Globus pallidus (tissue), 1 donor: ENCODE measurements at places on chromosomes 7 and 10.

GRCh38 chr10:95821720-95822119 lies 65.8 kb downstream of the ENTPD1 start:
- DNase-seq = no peak

- no peak for DNase-seq
These were observed 291.1 kb downstream of the ZNF248 start for GRCh38 chr10:37566332-37566731.

GRCh38 chr7:75722373-75722772 lies 16.4 kb downstream of the HIP1 start:
- DNase-seq = no peak

GRCh38 chr10:110402077-110402416 lies 95.7 kb upstream of the DUSP5 start:
- DNase-seq = no peak

- no peak for DNase-seq
These were observed 33.9 kb downstream of the PTER start for GRCh38 chr10:16470747-16471146.

GRCh38 chr7:40058636-40059035 lies 75.8 kb downstream of the MPLKIP start:
- no peak for DNase-seq

DNA sequence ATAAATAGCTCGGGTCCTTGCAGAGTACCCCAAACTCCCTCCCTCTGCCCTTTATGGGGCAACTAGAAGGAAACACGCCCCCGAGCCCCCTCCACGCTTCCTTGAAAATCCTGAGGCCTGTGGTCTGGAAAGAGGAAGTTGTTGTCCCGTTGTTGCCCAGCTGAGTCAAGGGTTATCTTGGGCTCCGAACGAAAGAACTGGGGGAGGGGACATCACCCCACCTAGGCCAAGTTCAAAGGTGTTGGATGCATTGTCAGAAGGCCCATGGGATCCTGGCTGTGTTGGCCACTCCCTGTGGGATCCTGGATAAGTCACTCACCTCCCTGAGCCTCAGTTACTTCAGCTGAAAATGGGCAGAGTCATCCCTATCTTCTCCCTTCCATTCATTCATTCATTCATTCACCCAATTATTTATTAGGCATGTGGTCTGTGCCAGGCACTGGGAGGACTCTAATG lies at the start of gene CCL24:
Gene CCL24 (minus strand): TSS at position 26 of the 456 bp plus-strand sequence. CDS start 91 bp downstream, outside the sequence.
- DNase-seq = no peak

GRCh38 chr10:77887631-77888355 lies 38.8 kb downstream of the DLG5 start:
- DNase-seq = peak; percentile 42

GRCh38 chr7:34821932-34822558 lies 164.0 kb downstream of the NPSR1 start:
- no peak for DNase-seq

GRCh38 chr7:921071-921461 lies 33.4 kb downstream of the ADAP1 start:
- no peak for DNase-seq

GRCh38 chr7:106978425-106979420 lies 65.8 kb upstream of the PRKAR2B start:
- no peak for DNase-seq

DNA sequence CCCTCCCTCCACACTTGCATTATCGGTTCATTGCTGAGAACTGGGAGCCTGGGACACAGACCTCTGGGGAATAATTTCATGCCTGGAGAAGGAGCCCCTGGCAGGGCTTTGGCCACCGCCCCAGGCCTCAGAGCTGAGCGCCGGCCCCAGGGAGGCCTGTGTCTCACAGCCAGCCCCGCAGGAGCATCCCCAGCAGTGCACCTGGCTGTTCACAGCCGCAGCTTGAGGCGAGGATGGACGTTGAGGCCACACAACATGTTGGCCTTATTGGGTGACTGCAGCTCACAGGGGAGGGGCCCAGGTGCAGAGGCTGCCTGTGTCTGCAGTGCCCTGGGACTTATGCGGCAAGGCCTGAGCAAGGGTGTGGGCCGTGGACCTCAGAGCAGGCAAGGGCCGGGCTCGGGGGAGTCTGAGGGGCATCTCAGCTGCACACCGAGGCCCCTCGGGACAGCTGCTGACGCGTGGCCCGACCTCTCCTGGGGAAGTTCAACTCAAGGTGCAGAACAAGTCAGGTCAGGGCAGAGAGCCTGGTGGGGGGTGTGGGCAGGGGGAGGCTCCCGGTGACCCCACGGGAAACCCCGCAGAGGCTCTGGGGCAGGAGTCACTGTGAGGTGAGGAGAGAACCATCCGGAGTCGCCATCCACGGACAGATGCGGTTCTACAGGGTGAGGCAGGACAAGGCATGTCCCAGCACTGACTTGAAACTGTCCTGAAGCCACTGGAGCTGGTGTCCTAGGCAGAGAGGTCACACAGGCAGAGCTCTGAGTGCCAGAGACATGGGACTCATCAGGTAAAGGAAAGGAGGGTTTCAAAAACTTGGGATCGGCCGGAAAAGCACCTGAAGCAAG lies 13.1 kb upstream of the UBE3C start:
- no peak for DNase-seq

- DNase-seq = no peak
These were observed 64.5 kb upstream of the CACNA2D1 start for GRCh38 chr7:82507976-82508677.

- no peak for DNase-seq
These were observed 13.5 kb downstream of the ECHDC3 start for GRCh38 chr10:11755512-11756263.

GRCh38 chr10:21740989-21741388 lies 207.0 kb downstream of the MLLT10 start:
- DNase-seq = no peak
